Bronchial smooth muscle cell (primary cell): ENCODE measurements at places on chromosomes 5 and 9. TPM values are rescaled to one million over a fixed set of nuclear protein-coding genes. Genes with fewer than 3 reads are reported as not detected.

SIT1 gene
- 0.32 TPM in 1 of 2 replicates, not detected in the other for total RNA-seq

SLC27A6 gene
- total RNA-seq = not detected in 2 replicates

ZSWIM6 gene
- 7.9 and 10.9 TPM in 2 replicates for total RNA-seq

CERCAM gene
- total RNA-seq = 85.4 and 95.0 TPM in 2 replicates

TCERG1 gene
- total RNA-seq = 10.6 and 20.6 TPM in 2 replicates

LEAP2 gene
- total RNA-seq = 0.16 and 0.34 TPM in 2 replicates

ZNF454 gene
- 2.8 and 3.0 TPM in 2 replicates for total RNA-seq

GGTA1 gene
- total RNA-seq = under 0.01 TPM in 1 of 2 replicates, not detected in the other
